ENCODE measurements at places on chromosomes 5 and 9.

DNA sequence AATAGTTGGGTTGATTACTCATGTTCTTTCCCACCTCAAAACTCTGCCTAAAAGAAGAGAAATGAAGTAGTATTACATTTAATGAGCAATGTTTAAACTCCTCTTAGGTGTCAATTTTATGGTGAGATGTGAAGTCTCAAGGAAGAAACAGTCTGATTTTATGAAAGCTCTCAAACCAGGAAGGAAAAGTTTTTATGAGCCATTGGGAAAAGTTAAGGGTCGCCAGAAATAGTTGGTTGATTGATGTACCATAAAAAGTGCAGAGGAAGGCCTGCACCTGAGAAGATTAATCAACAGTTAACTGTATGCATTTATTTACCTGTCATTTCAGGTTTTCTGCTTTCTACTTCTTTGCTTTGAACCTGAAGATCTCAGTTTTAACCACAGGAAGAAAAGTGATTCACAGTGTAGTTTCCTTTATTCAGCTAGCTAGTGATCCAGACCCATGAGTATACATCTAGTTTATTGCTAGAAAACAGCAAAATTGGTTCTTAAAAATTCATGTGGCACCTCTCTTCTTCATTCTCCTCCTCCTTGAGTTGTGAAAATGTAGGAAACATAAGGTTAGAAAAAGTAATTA is 133.1 kb downstream of the CSNK1G3 start:
- no peak for DNase-seq

- DNase-seq: no peak
Observed at GRCh38 chr5:113806250-113806649, 292.8 kb downstream of the YTHDC2 start.

GRCh38 chr5:120086081-120086480 is 378.0 kb upstream of the PRR16 start:
- no peak for DNase-seq

DNA sequence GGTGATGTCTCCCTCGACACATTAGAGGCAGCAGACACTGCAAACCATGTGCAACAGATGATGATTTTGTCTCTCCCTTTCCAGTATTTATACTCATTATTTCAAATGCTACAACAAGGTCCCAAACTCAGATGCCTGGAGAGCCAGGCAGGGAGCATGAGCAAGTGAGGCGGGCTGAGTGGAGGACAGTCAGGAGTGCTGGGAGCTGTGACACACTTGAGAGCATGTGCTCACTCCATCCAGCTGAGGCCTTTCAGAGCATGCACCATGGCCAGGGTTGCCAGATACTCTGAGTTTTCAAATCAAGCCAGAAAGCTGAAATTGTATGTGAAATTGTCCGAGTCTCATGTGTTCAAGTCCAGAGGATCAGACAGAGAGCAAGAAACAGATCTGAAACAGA is 55.8 kb upstream of the SLC2A8 start:
- DNase-seq: no peak

GRCh38 chr5:157561110-157561509 is 14.5 kb downstream of the ADAM19 start:
- no peak for DNase-seq

- no peak for DNase-seq
Observed at GRCh38 chr5:106435185-106435584, 1235.6 kb downstream of the EFNA5 start.

DNA sequence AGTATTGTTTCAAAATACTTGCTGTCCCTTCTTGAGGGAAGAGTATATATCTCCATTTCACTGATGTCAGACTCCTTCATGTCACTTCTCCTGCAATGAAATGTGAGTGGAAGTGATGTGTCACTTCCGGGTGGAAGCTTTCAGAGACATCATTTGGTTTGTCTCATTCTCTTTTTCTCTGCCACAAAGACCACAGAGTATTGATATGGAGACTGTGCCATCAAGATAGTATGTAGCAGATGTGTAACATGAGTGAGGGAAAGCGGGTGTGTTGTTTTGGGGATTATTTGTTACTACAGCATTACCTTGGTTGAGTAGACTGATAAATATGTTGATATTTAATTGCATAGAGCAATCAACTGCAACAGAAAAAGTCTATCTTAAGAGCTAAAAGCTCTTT is 169.8 kb downstream of the FBXL7 start:
- DNase-seq: no peak

GRCh38 chr9:95090023-95090791 is 227.3 kb downstream of the FANCC start:
- DNase-seq: no peak

DNA sequence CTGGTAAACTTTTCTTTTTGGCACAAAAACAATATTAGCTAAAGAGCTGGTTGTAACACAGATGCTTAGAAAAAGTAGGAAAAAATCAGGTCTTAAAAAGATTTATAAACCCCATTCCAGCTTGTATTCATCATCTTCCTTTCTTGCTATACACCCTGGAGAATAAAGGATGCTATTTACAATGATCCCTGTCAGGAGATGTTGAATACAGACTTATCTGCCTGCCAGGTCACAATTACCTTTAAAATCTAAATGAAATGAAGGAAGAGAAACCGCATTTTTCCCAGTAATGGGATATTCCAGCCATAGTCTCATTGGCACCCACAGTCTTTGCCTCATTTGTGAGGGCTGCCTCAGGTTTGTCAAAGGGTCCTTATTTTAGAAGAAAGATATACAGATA is 394.1 kb upstream of the WWC1 start:
- no peak for DNase-seq

- no peak for DNase-seq
Observed at GRCh38 chr9:1969898-1970297, 45.2 kb upstream of the SMARCA2 start.

- no peak for DNase-seq
Observed at GRCh38 chr5:109407913-109408312, 1.9 kb downstream of the PJA2 start.

DNA sequence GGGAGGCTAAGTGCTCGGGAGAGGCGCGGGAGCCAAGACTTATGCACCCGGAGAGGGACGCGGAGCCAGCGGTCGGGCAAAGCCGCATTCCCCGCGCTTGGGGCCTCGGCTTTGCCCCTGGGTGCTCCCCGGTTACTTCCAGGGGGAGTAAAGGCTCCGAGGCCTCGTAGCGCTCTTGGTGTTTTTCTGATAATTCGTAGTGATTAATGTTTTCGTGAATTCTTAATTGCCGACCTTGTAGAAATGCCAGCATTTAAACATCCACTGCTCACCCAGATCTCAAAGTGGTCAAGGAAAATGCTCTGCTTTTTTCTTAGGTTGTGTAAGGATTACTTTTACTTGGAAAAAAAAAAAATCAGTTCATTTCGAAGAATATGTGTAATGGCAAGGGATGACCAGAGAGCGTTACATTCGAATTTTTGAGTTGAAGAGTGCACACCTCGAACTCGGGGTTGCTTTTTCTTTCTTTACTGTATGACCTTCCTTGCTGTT is 654 bp upstream of the TUT7 start:
- DNase-seq: no peak

GRCh38 chr5:98334946-98335345 is 438.5 kb upstream of the RGMB start:
- DNase-seq: no peak

GRCh38 chr5:164741376-164741775 is 1236.0 kb downstream of the MAT2B start:
- DNase-seq: no peak

GRCh38 chr5:180008433-180008832 is 63.1 kb downstream of the RNF130 start:
- no peak for DNase-seq

- no peak for DNase-seq
Observed at GRCh38 chr5:137500615-137501225, 1.6 kb upstream of the SPOCK1 start.

GRCh38 chr5:31937703-31938102 is 236.4 kb downstream of the GOLPH3 start:
- DNase-seq: no peak

GRCh38 chr9:113932906-113933584 is 56.9 kb downstream of the ZNF618 start:
- no peak for DNase-seq

DNA sequence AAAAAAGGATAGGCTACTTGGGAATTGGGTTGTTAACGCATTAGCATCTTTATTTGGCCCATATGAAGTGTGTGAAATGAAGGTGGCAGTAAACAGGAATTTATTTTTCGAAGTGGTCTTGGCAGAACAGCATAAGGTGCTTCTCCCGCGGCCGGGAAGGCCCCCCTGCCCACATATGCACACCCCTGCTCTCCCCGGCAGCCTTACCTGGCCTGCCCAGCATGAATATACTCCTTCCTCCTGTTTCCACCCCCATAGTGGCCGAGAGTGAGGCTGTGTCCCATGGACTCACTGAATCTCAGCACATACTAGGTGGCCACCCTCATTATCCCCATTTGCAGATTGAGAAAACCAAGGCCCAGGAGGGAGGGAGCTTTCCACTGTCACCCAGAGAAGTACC is 54.0 kb upstream of the OLFM1 start:
- no peak for DNase-seq

DNA sequence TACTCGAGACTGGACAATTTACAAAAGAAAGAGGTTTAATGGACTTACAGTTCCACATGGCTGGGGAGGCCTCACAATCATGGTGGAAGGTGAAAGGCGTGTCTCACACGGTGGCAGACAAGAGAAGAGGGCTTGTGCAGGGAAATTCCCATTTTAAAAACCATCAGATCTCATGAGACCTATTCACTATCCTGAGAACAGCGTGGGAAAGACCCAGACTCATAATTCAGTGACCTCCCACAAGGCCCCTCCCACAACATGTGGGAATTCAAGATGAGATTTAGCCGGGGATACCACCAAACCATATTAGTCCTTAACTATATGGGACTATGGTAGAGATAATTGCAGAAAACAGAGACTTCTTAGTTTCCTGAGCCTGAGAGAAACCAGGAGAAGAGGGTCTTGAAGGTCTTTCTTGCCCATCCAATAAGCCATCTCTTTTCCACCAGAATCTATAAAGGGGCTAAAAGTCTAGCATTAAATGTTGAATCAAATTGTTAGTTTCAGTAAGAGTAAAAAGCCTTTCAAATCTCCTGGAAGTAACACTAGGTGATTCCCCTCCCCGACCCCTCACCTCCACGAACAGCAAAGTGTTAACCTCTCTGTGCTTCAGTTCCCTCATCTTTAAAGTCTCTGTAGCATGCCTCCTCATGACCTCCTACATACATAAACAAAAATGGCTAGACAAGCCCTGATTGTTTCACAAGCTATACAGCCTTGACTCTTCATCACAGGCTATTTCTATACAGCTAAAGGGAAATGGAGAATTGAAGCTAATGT is 259.1 kb downstream of the TMEM167A start:
- DNase-seq: no peak

GRCh38 chr9:98635374-98635773 is 73.4 kb downstream of the GABBR2 start:
- DNase-seq: no peak

- DNase-seq: no peak
Observed at GRCh38 chr9:87513880-87514535, 16.3 kb downstream of the DAPK1 start.

GRCh38 chr5:142439207-142439860 is 114.5 kb upstream of the SPRY4 start:
- no peak for DNase-seq

DNA sequence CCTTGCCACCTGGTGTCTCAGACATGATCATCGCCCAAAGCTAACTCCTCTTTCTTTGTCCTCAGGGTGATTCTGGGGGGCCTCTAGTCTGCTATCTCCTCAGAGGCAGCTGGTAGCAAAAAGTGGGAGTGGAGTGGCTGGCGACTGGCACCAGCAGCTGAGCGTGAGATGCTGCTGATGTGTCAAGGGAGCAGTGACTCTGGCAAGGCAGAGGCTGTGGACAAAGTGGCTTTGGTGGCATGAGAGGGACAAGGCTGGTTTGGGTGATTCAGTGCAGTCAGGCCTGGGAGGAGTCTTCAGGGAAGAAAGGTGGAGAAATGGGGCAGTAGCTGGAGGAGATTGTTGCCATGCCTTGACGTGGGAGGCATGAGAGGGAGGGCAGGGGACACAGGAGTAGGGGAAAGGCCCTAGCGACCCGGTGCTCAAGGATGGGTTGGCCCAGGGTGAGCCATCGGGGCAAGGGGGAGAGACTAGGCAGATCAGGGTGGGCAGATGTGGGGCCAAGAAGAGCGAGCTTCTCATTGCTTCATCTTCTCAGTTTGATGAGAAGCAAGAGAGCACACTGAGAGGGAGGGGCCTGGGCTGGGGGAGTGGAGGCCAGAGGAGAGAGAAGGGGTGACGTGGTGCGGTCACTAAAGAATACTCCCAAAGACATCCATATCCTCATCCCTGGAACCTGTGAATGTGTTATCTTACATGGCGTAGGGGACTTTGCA is 64.2 kb upstream of the SPTLC1 start:
- DNase-seq: no peak

DNA sequence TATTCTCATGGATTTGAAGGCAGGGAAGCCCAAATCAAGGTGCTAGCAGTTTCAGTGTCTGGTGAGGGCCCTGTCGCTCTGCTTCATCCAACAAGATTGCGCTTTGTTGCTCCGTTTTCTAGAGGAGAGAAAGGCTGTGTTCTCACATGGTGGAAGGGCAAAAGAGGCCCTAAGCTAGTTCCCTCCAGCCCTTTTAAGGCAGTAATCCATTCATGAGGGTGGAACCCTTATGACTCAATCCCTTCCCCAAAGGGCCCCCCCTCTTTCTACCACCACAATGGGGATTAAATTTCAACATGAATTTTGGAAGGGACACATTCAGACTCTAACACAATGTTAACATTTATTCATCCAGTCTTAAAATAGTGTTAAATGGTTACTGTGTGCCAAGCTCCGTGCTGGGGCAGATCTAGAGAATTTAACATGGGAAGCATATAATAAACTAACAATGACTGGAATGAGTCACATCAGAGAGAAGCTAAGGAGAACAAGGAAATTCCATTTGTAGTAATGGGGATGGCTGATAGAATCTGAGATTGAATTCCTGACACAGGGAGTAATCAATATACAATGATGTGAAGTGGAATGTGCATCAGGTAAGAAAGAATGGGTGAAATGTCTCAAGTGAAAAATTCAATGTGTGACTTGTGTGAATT is 382.8 kb upstream of the ZNF608 start:
- DNase-seq: no peak

DNA sequence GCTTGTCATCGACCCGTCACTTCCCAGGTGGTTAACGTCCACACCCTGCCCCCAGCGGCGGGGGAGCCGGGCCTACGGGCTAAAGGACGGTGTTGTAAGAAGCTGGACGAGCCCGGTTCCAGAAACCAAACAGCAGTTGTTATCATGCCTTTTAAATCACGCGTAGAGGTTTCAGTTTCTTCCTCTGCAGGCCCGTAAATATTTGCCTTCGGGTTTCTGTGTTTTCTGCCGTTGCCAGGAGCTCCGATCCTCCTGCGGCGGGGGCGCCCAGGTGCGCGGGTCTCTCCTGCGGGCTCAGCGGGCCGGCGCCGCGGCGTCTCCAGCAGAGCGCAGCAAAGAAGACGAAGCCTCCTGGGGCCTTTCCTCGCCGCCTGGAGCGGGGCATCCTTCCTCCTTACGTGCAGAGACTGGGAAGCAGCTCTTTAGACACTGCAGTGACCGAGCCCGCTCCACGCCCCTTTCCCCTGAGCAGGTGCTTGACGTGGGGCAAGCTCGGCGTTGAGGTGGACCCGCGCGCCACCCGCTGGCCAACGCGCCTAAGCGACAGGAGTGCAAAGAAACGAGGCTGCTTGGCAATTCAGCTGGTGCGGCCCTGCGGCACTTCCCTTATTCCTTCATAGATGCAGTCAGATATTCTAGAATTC is 21.8 kb upstream of the TTC1 start:
- DNase-seq: peak; percentile 19
